ENCODE measurements at places on chromosomes 7 and 10.

- DNase-seq: no peak
Measured at GRCh38 chr7:124552217-124552616, 213.4 kb downstream of the GPR37 start.

DNA sequence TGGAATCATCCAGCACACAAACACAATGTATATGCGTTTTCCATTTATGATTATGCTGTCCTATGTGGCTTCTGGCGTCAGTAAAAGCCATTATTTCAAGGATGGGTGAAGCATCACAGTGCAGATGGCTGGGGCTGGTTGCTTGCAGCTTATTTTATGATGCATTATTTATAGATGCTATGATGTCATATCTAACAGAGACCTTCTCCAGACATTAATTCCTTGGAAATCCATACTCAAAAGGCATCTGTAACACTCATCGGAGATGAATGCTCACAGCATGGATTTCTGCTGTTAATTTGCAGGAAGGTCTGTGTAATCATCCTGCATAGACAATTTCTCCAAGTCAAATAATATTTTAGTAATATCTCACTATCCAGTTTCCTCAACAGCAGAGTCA, 7.2 kb downstream of the RGS10 start:
- no peak for DNase-seq

DNA sequence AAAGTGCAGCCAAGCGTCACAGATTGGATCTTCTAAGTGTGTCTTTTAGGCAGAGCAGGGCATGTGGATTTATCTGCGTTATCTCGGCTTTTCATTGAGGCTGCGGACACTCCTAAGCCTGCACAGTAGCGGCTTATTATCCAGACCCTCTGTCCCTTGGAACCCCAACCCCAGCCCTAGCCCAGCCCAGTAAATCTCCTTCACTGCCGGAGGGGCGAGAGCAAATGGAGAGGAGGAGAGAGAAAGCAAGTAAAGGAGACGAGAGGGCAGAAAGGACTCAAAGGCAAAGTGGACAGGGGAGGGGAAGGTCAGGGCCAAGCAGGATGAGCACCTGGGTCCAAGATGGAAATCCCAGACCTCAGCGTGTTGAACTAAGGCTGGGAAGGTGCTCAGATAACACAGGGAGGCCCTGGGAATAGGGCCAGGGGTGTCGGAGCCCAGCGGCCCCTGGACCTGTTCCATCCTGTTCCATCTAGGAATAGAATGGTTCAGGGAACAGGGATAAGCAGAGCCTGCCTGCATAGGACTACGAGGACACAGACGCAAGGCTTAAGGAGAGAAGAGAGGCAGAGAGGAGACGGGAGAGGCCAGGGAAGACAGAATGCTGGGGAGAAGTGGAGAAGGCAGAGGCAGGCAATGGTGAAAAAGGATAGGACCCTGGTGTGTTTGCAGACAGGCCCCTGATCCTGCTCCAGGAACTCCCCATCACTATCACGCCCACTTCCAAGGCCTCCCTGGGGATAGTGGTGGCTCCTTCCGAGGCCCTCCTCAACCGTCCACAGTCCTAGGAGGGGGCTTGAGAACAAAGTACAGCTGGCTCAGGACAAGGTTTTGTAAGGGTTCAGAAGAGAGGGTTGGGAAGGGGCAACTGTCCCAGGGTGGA, 99.6 kb downstream of the CHST15 start:
- no peak for DNase-seq

GRCh38 chr7:14235056-14235455, 245.6 kb upstream of the ETV1 start:
- DNase-seq: no peak

DNA sequence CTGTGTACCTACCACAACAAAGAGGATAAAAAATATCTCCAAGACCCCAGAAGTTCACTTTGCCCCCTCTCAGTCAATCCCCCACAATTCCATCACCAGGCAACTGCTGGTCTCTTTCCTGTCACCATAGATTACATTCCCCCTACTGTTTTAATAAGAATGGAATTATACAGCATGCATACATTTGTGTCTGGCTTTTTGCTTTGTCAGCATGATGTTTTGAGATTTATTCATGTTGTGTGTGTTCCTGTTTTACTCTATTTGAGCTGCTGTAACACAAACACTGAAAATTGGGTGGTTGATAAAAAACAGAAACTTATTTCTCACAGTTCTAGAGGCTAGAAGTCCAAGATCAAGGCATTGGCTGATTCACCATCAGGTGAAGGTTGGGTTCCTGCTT, 214.5 kb upstream of the IGFBP3 start:
- no peak for DNase-seq

- DNase-seq: no peak
Measured at GRCh38 chr10:86192147-86192546, 174.4 kb downstream of the GRID1 start.

DNA sequence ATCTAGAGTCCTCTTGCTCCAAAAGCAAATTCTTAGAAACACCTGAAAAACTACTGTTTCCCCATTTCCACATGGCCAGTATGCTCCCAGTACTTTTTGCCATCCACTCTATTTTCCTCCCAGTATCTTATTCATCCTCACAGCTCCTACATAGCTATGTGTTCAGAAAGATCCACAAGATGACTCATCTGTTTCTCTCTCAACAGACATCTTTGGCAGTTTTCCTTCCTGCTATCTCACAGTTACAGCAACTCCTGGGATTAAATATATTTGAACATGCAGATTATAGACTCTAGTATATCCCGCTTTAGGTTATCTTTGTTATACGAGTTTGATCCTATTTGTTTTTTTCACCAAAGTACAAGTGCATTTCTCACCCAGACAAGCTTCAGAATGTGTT, 675.6 kb upstream of the POT1 start:
- no peak for DNase-seq

GRCh38 chr7:106216923-106217542, 67.8 kb downstream of the NAMPT start:
- no peak for DNase-seq

GRCh38 chr7:107041097-107041496, 3.4 kb upstream of the PRKAR2B start:
- no peak for DNase-seq

DNA sequence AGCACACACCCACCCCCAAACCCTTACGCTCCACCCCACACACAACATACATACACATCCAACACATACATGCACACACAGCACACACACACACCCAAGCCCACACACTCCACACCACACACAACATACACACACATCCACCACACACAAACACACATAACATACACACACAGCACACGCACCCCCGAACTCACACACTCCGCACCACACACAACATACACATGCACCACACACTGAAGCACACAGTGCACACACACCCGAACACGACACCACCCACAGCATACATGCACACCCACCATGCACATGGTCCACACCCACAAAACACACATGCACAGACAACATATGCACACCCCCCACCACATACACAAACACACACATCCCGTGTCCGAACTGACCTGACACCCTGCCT, 2.0 kb downstream of the PRAP1 start:
- DNase-seq: no peak

- no peak for DNase-seq
Measured at GRCh38 chr7:51000956-51001355, 218.3 kb upstream of the GRB10 start.

DNA sequence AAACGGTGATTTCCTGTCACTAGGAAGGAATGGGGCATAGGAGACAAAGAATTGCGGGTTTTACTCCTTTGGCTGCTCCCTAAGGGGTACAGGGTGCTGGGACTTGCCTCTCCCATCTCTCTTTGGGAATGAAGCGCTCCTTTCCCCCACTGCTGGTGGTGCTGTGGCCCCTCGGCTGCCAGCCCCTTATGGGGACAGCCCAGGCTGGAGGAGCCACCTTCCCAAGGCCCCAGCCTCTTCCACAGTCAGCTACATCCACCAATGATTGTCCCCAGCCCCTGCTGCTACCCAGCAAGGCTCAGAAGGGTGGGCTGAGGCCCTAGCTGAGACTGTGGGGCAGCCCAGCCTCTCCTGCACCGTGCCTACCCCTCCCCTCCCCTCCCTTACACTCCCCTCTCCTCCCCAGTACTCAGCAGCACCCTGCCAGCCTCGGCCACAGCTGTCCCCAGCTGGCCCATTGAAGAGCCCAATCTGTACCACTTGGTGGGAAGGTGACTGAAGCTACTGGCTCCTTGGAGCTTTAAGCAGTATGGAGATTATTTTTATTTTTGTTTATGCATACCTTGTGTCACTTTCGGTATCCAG, 19.0 kb downstream of the PRKAG2 start:
- DNase-seq: no peak

- DNase-seq: no peak
Measured at GRCh38 chr7:28068811-28069216, 111.8 kb downstream of the JAZF1 start.

GRCh38 chr10:36559412-36560400, 565.7 kb upstream of the ANKRD30A start:
- DNase-seq: no peak

DNA sequence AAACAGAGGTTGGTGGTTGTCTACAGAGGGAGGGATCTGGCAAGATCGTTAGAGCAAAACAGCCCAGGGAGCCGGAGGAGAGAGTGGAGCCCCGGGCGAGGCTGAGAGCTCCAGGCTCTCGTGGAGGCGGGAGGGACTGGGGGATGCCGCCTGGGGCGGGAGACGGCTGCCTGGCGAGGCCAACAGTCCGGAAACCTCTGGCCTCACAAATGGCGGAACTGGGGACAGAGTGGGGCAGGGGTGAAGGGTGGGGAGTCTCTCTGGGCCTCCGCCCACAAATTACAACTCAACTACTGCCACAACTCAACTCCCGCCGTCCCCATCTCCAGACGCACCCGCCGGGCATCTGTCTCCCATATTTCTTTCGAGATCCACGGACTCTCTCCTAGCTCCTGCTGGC, 47.7 kb downstream of the CLEC2L start:
- DNase-seq: no peak

DNA sequence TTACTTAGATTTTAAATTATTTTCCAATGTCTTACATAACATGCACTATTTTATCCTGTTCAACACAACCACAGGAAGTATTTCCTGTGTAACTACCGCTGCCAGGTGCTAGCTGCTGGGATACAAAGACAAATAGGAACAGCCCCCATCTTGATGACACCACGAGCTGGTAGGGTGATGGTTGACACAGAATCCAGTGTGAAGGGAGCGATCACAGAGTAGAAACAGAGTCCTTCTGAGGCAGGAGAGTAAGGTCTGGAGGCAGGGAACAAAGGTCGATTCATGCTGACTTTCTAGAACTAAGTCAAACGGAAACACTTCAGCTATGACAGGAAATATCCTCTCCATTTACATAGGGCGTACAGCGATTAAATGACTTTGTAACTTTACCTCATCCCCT, 232.3 kb downstream of the ADAM12 start:
- DNase-seq: no peak

DNA sequence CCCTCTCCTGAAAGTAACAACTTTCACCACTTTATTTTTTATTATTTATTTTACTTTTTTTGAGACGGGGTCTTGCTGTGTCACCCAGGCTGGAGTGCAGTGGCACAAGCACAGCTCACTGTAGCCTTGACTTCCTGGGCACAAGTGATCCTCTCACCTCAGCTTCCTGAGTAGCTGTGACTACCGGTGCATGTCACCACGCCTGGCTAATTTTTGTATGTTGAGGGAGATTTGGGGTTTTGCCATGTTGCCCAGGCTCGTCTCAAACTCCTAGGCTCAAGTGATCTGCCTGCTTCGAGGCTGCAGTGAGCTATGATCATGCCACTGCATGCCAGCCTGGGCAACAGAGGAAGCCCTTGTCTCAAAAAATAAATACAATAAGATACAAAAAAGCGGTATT, 14.9 kb upstream of the SLIT1 start:
- DNase-seq: no peak

DNA sequence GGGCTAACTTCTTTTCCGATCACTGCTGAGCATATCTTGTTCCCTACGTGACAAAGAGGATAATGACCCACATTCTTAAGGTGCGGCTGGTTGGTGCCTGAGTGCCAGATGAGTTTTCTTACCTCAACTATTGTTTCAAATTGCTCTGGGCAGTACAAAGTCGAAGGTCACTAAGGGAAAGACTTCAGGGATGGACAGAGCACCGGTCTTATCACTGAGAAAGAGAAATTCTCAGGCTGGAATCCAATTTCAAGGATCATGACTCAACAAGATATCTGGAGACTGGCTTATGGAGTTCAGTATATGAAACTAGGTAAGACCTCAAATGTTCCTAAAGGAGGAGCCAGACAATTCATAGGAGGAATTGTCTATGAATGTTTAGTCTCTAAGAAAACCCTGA, 780.3 kb downstream of the SUGCT start:
- DNase-seq: no peak

DNA sequence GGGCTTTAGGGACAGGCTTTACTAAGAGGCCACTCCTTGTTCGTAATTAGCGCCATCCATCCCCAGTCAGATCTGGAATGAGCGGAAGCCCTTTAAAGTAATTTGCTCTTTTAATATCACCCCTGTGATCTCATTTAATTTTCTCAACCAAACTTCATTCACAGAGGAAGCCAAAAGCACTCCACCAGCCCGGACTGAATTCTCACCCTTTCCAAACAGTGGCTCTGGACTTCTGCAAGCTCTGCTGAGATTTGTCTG, 43.1 kb downstream of the UNC5B start:
- no peak for DNase-seq

DNA sequence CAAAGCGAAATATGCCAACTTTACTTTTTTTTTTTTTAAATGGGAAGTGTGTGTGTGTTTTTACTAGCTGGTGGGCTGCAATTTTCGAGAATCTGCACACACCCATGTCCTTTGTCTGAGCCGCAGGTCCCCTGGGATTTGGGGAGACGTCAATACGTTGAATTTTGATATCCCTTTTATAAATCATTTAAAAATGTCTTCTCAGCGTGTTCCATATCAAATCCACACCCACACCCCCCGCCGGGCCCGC, 404 bp upstream of the FMC1 start:
- no peak for DNase-seq

DNA sequence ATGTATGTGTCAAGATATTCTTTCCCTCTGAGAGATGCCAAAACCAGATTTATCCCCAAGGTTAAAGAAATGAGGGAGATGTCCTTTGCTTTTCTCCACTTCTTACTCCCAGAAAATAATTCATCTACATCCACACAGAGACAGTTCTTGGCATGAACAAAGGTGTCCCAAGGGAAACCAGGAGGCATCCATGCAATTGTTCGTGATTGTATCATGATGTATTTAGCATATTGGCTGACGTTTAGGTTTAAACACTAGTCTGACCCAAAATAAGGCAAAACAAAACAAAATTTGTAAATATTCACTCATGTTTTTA, 223.9 kb downstream of the C7orf25 start:
- DNase-seq: no peak

- DNase-seq: no peak
Measured at GRCh38 chr7:7051206-7051877, 131.0 kb upstream of the C1GALT1 start.
